ENCODE measurements at places on chromosomes 16 and 17.

GRCh38 chr17:61128661-61129115, 271.0 kb upstream of the TBX2 start:
- no peak for DNase-seq

- no peak for DNase-seq
Measured at GRCh38 chr17:34249061-34249460, 6.0 kb upstream of the CCL2 start.

DNA sequence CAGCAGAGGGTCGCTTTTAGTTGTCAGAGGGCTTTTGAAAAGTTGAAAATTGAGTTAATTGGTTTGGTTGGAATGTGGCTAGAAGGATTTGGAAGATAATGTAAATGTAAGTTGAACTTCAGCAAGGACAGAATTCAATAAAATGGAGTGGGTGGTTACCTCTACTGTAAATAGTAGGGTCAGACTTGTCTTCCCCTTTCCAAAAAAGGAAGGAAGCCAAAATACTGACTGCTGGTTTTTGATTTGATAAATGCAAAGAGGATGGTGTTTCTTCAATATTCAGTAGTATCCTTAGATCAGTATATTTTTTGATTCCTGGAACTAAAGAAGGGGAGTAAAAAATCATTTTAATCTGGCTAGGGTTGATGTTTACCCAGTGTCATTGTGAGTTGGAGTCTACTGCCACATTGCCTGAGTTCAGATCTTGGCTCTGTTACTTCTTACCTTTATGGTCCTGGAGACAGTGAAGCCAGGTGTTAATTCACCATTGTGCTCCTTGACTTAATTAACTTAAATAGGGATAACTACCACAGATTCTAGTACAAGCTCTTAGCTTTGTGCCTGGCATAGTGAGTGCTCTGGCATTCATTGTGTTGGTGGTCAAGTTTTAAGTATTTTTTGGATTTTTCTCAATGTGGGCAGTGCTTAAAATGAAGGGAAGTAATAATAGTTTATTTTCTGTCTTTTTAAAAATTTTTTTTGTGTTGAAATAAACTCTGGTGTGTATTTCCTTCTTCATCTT, 4.4 kb downstream of the HAPSTR1 start:
- DNase-seq = no peak

DNA sequence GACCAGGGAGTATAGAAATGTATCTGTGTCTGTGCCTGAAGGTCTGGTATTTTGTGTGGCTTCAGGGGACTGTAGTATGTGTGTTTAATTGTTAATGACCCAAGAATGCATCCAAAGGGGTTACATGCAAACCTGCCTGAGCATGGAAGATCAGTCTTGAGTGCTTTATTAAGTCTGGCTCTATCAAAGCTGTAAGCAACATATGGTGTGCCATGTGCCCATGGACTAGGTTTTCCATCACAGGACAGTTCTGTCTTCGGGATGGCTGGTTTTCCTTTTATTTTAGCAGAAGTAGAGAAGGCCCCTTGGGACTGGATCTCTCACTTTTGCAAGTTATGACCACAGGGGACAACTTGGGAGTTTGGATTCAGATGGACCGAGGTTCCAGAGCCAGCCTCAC, 18.2 kb downstream of the RBFOX1 start:
- DNase-seq = no peak

- DNase-seq = peak; percentile 97
Measured at GRCh38 chr17:81977211-81977808, at the start of gene ASPSCR1. TSS of gene ASPSCR1 (plus strand) at chr17:81977629. CDS start at chr17:81977647, 18 bp downstream.

DNA sequence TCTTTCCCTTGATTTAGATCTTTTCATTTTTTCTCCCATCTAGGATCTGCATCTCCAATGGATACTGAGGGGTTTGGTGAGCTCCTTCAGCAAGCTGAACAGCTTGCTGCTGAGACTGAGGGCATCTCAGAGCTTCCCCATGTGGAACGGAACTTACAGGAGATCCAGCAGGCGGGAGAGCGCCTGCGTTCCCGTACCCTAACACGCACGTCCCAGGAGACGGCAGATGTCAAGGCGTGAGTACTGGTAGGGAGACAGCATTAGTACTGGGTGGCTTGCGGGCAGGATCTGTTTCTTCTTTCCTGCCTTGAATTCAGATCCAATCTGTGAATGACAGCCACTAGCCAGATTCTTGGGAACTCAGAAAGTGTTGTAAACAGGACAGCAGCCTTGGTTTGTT, 18.3 kb downstream of the NUP93 start:
- no peak for DNase-seq

GRCh38 chr16:16052916-16053315, 103.5 kb downstream of the ABCC1 start:
- no peak for DNase-seq

- DNase-seq = peak; percentile 95
Measured at GRCh38 chr17:21511363-21512195, 135.4 kb downstream of the KCNJ12 start.

DNA sequence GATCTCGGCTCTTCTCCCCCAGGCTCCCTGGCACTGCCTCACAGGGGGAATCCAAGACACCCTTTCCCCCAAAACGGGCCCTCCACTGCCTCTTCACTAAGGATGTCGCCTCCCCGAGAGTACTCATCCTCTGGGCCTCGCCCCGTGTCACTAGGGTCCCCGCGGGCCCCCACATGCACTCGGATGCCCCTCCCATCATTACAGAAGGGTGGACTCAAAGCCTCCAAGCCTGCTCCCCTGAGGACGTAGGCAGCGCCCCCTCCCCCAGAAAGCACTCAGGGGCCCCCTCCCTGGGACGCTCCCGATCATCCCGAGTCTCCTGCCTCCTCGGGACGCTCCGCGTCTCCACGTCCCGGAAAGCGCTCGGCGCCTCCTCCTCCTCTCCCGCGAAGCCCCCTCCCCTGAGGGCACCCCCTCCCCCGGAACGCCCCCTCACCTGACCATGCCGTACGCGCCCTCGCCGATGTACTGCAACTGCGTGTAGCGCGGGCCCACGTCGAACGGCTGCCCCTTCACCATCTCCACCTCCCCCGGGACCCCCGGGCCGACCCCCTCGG, 338 bp downstream of the MAPK3 start:
- DNase-seq = no peak

GRCh38 chr16:49499869-49500610, 126.4 kb downstream of the C16orf78 start:
- no peak for DNase-seq

DNA sequence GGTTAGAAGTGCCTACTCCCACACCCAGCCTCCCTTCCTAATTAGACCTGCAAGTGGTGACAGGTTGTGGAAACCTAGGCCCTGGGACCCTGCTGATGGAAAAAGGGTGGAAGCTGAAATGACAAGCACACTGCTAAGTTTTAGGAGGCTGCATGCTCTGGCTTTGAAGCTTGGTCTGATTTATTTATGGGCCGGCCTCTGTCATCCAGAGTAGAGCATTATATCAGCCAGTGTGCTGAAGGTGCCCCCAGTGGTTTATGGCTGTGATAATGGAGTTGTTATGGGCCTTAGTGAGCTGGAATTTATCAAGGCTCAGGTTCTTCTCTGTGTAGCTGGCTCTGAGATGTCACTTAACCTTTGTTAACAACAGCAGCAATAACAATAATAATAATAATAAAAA, 142.6 kb downstream of the UTP18 start:
- no peak for DNase-seq

DNA sequence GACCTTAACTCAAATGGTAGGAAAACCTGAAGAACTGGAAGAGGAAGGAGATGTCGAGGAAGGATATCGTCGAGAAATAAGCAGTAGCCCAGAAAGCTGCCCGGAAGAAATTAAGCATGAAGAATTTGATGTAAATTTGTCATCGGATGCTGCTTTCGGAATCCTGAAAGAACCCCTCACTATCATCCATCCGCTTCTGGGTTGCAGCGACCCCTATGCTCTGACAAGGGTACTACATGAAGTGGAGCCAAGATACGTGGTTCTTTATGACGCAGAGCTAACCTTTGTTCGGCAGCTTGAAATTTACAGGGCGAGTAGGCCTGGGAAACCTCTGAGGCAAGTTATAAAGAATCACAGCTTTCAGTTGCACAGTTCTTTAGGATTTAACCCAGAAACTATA, 15.5 kb downstream of the ERCC4 start:
- no peak for DNase-seq

- no peak for DNase-seq
Measured at GRCh38 chr17:4585638-4585994, 1.3 kb downstream of the SMTNL2 start.

DNA sequence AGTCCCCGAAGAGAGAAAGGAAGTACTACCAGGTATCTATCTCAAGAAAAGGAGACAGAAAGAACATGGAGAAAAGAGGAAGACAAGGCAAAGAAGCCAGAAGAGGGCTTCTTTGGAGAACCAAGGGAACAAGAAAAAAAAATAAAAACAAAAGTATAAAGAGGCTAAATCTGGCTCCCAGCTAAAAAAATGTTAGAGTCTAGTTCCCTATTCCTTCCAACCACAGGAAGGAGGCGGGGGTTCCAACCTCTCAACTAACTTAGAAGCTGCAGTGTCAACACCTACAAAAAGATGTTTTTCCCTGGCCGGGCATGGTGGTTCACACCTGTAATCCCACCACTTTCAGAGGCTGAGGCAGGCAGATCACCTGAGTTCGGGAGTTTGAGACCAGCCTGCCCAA, 13.4 kb downstream of the UTP6 start:
- DNase-seq = no peak

DNA sequence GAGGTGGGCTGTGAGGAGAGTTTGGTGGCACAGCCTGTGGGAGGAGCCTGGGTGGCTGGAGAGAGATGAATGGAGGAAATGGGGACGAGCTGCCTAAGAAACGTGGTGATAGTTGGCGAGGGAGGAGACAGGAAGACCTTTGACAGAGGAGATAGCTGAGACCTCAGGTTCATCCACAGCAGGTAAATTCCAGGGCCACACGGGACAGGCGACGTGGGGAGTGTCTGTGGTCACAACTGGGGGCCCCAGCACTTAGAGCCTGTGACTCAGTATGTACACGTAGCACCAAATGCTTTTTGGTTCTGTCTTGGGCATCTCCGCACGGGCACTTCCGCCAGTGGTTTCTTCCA, 7.7 kb downstream of the MINK1 start:
- no peak for DNase-seq
